ENCODE measurements at places on chromosomes 12 and 14. TPM values are rescaled to one million over a fixed set of nuclear protein-coding genes. Genes with fewer than 3 reads are reported as not detected.

- no peak for DNase-seq
- no peak overlapping the region for H3K27ac ChIP-seq
- peaks cover 10% of the 10 kb centered on the region for H3K36me3 ChIP-seq
- no peak overlapping the region for H3K4me3 ChIP-seq
- no peaks in the 10 kb centered on the region for H3K27me3 ChIP-seq
Measured at GRCh38 chr14:52461721-52462120, 90.6 kb downstream of the TXNDC16 start.

Gene CCT2
- 122 TPM for total RNA-seq

GRCh38 chr14:76713121-76713520 lies 48.1 kb upstream of the VASH1 start:
- no peak overlapping the region for H3K4me3 ChIP-seq
- no peaks in the 10 kb centered on the region for H3K36me3 ChIP-seq
- H3K27me3 ChIP-seq: no peaks in the 10 kb centered on the region
- no peak overlapping the region for H3K27ac ChIP-seq

Gene SLCO1A2
- 0.34 TPM for total RNA-seq

GRCh38 chr14:99698236-99698635 lies 14.1 kb downstream of the CYP46A1 start:
- H3K4me3 ChIP-seq: no peak overlapping the region
- H3K27ac ChIP-seq: no peak overlapping the region
- no peaks in the 10 kb centered on the region for H3K27me3 ChIP-seq
- DNase-seq: no peak
- no peaks in the 10 kb centered on the region for H3K36me3 ChIP-seq

DNA sequence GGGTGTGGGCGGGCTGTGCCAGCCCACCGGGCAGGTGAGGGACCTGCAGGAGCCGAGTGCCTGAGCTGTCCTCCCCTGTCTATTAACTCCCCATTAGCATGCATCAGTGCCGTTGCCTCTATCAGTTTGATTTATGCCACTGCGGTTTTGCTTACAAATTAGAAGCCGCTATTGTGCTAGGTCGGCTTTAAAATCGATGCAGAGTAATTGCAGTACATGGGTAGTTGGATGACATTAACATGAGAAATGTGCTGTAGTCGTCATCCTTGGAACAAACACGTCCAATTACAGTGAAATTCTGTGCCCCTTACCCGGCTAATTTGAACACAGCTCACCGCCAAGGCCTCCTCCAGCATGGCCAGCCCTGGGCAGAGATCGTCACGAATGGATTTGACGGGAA lies 145.8 kb downstream of the TSPAN9 start:
- H3K27ac ChIP-seq: no peak overlapping the region
- no peak for DNase-seq
- no peak overlapping the region for H3K4me3 ChIP-seq
- peaks cover 24% of the 10 kb centered on the region for H3K4me1 ChIP-seq

DNA sequence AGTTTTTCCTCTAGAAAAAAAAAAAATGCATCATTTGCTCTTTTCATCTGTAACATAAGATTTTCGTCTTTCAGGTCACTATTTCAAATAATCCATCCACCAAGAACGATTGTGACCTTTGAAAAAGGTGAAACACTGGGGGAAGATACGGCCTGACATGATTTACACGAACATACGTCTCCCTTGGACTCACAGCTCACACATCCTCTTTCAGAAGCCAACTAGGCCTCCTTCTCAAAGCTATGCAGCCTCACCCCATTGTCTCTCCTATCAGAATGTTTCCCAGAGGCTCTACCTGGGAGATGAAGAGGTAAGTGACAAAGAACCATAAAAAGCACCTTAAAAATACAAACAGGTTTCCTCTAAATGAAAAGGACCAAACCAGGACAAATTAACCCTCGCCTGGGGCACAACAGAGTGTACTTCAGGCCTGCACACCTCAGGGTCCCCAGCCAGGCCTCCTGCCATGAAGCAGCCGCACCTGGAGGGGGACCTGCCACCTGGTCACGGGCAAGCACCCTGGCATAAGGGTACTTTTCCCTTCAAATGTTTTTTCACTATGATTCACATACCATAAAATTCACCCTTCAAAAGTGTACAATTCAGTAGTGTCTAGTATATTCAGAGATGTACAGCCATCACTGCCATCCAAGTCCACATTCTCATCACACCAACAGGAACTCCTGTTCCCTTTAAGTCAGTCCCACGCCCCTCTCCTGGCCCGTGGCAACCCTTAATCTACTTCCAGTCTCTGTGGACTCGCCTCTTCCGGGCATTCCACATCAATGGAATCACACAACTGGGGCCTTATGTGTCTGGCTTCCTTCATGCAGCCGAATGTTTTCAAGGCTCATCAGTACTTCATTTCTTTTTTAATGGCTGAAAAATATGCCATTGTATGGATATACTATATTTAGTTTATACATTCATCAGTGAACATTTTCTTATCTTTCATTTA lies 5.4 kb downstream of the SLC15A4 start:
- H3K27me3 ChIP-seq: no peaks in the 10 kb centered on the region
- no peak overlapping the region for H3K4me3 ChIP-seq
- H3K27ac ChIP-seq: peak overlapping the region; percentile 52
- peaks cover 8% of the 10 kb centered on the region for H3K36me3 ChIP-seq
- DNase-seq: no peak
- peaks cover 16% of the 10 kb centered on the region for H3K4me1 ChIP-seq

Gene CARMIL3
- total RNA-seq: 2.4 TPM

- H3K4me1 ChIP-seq: no peaks in the 10 kb centered on the region
- H3K36me3 ChIP-seq: no peaks in the 10 kb centered on the region
- H3K4me3 ChIP-seq: no peak overlapping the region
- no peaks in the 10 kb centered on the region for H3K27me3 ChIP-seq
- no peak overlapping the region for H3K27ac ChIP-seq
Measured at GRCh38 chr14:101501341-101501740, 60.0 kb upstream of the DIO3 start.

- peaks cover 7% of the 10 kb centered on the region for H3K36me3 ChIP-seq
- DNase-seq: no peak
- peaks cover 3% of the 10 kb centered on the region for H3K4me1 ChIP-seq
- no peak overlapping the region for H3K27ac ChIP-seq
- no peak overlapping the region for H3K4me3 ChIP-seq
Measured at GRCh38 chr14:71711125-71711524, 221.1 kb upstream of the RGS6 start.

DNA sequence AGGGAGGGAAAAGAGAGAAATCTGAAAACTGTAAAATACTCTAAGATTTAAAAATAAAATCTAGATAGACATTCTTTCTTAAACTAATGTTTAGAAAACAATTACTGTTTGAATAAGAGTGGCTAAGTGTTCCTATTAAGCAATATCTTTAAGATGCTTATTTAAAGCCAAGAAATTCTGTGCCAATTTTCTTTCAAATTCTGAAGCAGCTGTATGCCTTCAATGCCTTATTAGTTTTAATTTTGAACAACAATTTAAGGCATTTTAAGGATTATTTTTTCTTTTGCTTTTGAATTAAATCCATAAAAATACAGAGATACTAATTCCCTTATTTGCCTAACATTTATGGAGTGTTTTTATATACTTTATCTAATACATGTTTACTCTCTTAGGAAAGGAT lies 50.3 kb upstream of the KITLG start:
- no peak for DNase-seq
- no peaks in the 10 kb centered on the region for H3K27me3 ChIP-seq
- no peaks in the 10 kb centered on the region for H3K4me1 ChIP-seq

- H3K36me3 ChIP-seq: no peaks in the 10 kb centered on the region
- H3K4me3 ChIP-seq: no peak overlapping the region
- peak; percentile 9 for DNase-seq
- H3K27ac ChIP-seq: peak overlapping the region; percentile 35
- no peaks in the 10 kb centered on the region for H3K4me1 ChIP-seq
- no peaks in the 10 kb centered on the region for H3K27me3 ChIP-seq
Measured at GRCh38 chr14:20489093-20489994, 16.0 kb upstream of the RNASE10 start.

Gene NR1H4
- not detected for total RNA-seq

- H3K4me3 ChIP-seq: no peak overlapping the region
- peaks cover 9% of the 10 kb centered on the region for H3K4me1 ChIP-seq
- no peak overlapping the region for H3K27ac ChIP-seq
- DNase-seq: no peak
Measured at GRCh38 chr12:42763682-42764081, 174.1 kb upstream of the PRICKLE1 start.

- no peak overlapping the region for H3K4me3 ChIP-seq
- peak overlapping the region; percentile 21 for H3K27ac ChIP-seq
- H3K36me3 ChIP-seq: no peaks in the 10 kb centered on the region
- no peaks in the 10 kb centered on the region for H3K27me3 ChIP-seq
- H3K4me1 ChIP-seq: peaks cover 18% of the 10 kb centered on the region
- DNase-seq: no peak
Measured at GRCh38 chr14:68932686-68933085, 46.4 kb downstream of the ACTN1 start.

Gene CD163L1
- 4.0 TPM for total RNA-seq

DNA sequence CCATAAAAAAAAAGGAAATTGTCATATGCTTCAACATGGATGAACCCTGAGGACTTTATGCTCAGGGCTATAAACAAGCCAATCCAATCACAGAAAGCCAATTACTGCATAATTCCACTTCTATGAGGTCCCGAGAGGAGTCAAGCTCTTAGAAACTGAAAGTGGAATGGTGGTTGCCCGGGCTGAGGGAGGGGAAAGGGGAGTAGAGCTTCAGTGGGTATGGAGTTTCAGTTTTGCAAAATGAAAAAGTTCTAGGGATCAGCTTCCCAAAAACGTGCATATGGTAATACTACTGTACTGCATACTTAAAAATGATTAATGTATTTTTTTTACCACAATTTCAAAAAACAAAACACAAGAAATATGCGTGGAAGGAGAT lies 52.0 kb downstream of the RNF34 start:
- H3K4me1 ChIP-seq: no peaks in the 10 kb centered on the region
- no peak overlapping the region for H3K4me3 ChIP-seq
- no peaks in the 10 kb centered on the region for H3K36me3 ChIP-seq
- H3K27me3 ChIP-seq: no peaks in the 10 kb centered on the region

DNA sequence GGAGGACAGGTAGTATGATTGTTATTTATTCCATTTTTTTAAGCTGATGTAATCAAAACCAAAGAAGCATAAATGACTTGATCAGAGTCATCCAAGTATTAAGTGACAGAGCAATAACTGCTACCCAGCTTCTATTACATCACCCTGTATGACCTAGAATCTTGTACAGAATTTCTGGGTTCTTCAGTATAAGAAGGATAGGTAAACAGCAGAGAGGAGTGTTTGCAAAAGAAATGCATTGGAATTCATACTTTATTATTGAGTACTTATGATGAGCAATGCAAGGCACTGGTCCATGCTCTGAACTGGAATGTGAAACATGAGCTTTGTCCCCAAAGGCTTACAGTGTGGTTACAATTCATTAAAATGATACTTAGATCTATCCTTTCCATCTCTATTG lies 916.8 kb downstream of the DIO2 start:
- no peak for DNase-seq
- H3K36me3 ChIP-seq: no peaks in the 10 kb centered on the region
- H3K27ac ChIP-seq: no peak overlapping the region
- peaks cover 5% of the 10 kb centered on the region for H3K4me1 ChIP-seq
- no peaks in the 10 kb centered on the region for H3K27me3 ChIP-seq
- no peak overlapping the region for H3K4me3 ChIP-seq

- no peaks in the 10 kb centered on the region for H3K36me3 ChIP-seq
- H3K27me3 ChIP-seq: no peaks in the 10 kb centered on the region
- no peak overlapping the region for H3K27ac ChIP-seq
- H3K4me1 ChIP-seq: peaks cover 11% of the 10 kb centered on the region
- no peak overlapping the region for H3K4me3 ChIP-seq
Measured at GRCh38 chr14:56338674-56339073, 220.5 kb downstream of the PELI2 start.

Gene PITPNM2
- 37.8 TPM for total RNA-seq

DNA sequence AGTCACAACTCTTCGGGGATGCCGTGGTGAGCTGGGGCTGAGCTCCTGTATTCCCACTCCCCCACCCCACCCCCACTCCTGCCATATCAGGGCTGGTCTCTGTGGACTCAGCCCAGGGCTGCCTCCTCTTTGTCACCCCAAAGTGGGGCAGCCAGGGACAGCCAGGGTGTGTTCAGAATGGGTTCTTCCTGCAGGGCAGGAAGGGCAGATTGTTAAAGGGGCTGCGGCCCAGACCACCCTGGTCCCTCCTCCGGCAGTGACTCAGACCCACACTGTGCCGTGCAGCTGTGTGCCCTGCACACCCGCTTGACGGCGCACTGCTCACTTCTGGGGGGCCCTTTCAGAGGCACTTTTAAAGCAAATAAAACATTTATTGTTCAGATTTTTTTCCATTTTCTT lies 9.3 kb downstream of the SLC48A1 start:
- no peak for DNase-seq
- no peak overlapping the region for H3K4me3 ChIP-seq
- no peaks in the 10 kb centered on the region for H3K27me3 ChIP-seq
- peaks cover 39% of the 10 kb centered on the region for H3K36me3 ChIP-seq

Gene DPPA3
- not detected for total RNA-seq

Gene GPR84
- 1.5 TPM for total RNA-seq

Gene DPF3
- total RNA-seq: 0.74 TPM

- DNase-seq: peak; percentile 92
- peak within 1 kb of the TSS; percentile 89 for H3K27ac ChIP-seq
- peak within 1 kb of the TSS; percentile 29 for H3K4me3 ChIP-seq
- H3K36me3 ChIP-seq: no peaks in the 10 kb centered on the region
- no peaks in the 10 kb centered on the region for H3K4me1 ChIP-seq
Measured at GRCh38 chr12:12891080-12891880, at the start of gene GPRC5A. TSS of gene GPRC5A (plus strand) at chr12:12891562. CDS start at chr12:12908250, 16,688 bp downstream.

DNA sequence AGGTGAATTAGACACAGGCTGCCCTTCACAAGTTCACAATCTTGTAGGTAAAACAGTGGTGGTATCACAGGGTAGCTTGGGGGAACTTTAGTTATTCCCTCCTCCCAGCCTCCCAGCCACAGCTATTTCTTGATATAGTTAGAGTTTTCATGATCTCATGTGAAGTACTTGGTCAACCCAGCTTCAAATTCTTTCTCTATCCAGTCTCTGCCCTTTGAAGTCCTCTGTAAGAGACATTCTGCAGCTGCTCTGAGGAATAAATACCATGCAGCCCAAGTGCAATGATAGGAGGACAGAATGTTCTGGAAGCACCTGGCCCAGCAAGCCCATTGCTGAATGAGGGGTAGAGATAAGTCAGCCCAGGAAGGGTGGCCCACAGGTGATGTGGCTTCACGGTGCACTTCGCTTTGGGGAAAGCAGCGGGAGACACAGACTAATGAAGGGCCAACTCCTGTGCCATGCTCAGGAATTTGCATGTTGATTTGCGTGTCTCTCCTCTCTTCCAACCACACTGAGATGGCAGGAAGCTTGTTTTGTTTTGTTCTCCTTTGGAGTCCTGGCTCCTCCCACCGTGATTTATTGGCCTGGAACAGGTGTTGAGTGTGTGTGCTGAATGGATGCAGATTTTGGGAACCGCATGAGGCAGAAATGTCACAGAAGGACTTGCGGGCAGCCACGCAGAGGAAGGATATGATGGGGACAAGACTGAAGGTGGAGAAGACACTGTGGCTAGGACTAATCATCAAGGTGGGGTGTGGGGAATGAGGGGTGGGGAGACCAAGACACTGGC lies 8.0 kb upstream of the TXNRD1 start:
- DNase-seq: no peak
- no peak overlapping the region for H3K27ac ChIP-seq
- no peaks in the 10 kb centered on the region for H3K36me3 ChIP-seq
- no peaks in the 10 kb centered on the region for H3K4me1 ChIP-seq
- H3K27me3 ChIP-seq: no peaks in the 10 kb centered on the region

GRCh38 chr12:82740129-82741000 lies 53.7 kb downstream of the TMTC2 start:
- peaks cover 8% of the 10 kb centered on the region for H3K4me1 ChIP-seq
- no peak overlapping the region for H3K4me3 ChIP-seq
- peaks cover 15% of the 10 kb centered on the region for H3K36me3 ChIP-seq
- H3K27ac ChIP-seq: no peak overlapping the region
- no peak for DNase-seq

GRCh38 chr12:85017618-85018017 lies 18.5 kb downstream of the TSPAN19 start:
- H3K27ac ChIP-seq: no peak overlapping the region
- no peak overlapping the region for H3K4me3 ChIP-seq
- no peak for DNase-seq
- H3K27me3 ChIP-seq: no peaks in the 10 kb centered on the region

Gene ART4
- 1.1 TPM for total RNA-seq
